ENCODE measurements at places on chromosomes 6 and 20.

DNA sequence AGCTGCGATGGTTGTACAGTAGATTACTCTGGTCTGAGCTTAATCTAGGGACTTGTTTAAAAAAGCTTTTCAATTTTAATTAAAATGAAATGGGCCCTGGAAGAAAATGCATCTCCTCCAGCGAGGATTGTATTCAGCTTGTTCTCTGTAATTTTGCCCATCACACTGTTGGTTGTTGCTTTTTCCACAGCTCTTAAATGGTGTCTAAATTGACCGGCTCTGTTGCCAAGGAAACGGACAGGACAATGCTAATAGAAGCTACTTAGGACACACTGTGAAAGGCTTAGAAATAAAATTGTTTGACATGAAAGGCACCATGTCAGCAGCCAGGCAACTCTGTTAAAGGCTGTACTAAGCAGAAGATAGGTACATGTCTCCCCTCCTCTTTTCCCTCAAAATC is 116.7 kb upstream of the NRSN1 start:
- no peak for DNase-seq

DNA sequence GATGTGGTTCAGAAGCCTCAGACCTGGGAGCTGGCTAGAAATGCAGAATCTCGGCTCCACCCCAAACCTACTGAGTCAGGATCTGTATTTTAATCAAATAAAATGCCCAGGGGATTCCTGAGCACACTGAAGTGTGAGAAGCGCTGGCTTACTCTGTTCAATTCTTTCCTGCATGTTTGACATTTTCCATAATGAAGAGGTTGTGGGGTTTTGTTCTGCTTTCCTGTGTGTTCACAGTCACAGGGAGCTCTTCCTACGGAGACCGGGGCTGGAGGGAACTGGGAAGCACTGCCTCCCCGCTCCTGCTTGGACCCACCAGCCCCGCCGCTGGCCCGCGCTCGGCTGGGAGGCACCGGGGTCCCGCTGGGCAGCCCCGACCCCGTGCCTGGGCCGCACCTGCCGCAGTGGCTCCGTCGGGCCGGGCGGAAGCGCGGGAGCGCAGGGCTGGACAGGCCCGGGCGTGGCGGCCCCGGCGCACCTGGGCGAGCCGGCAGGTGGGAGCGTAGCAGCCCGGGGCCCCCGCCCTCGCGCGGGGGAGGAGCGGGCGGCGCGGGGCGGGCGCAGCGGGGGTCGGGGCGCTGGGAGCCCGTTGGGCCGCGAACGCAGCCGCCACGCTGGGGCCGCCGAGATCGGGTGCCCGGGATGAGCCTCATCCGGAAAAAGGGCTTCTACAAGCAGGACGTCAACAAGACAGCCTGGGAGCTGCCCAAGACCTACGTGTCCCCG is at the start of gene MAPK13:
MAPK13 (plus strand) TSS at position 573 of the 726 bp plus-strand sequence; CDS start at position 643, 70 bp downstream.
- DNase-seq, result peak; percentile 49

GRCh38 chr6:50986319-50986718 is 167.6 kb downstream of the TFAP2B start:
- DNase-seq, result no peak

GRCh38 chr20:8621001-8621400 is 447.9 kb upstream of the PLCB4 start:
- DNase-seq, result no peak

DNA sequence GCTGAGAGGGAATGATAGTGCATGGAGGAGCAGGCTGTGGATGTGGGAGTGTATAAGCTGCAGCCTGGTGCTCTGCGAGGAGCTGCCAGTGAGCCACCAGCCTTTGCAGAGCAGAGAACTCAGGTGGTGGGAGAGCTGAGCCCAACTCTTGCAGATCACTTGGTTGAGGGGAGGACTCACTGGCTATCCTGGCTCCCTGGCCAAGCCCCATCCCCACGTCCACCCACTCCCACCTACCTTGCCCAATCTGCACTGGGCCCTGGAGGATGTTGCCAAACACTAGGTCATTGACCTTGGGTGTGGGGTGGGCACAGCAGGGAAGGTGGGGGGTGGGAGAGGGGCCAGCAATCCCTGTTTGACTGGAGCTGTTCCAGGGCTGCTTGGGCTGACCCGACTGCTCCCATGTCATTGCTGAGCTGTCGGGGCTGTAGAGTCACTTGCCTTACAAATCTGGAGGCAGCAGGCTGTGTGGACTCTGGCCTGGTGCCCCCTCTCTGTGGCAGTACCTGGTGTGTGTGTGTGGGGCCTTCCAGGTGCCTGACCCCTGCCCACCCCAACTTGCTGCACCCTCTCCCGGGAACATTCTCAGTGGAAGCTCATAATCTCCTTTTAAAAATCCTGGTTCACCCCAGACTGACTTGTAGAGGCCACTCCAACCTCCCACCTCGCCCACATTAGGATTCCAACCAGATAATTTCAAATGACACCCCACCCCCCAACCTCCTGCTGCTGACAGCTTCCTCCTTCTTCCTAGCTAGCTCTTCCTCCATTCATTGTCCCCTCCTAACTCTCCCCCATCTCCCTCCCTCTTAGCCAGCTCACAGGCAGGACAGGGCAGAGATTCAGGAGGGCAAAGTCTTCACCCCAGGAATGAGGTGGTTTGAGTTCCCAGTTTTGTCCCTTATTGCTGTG is 162.3 kb downstream of the MRPL14 start:
- DNase-seq, result no peak

DNA sequence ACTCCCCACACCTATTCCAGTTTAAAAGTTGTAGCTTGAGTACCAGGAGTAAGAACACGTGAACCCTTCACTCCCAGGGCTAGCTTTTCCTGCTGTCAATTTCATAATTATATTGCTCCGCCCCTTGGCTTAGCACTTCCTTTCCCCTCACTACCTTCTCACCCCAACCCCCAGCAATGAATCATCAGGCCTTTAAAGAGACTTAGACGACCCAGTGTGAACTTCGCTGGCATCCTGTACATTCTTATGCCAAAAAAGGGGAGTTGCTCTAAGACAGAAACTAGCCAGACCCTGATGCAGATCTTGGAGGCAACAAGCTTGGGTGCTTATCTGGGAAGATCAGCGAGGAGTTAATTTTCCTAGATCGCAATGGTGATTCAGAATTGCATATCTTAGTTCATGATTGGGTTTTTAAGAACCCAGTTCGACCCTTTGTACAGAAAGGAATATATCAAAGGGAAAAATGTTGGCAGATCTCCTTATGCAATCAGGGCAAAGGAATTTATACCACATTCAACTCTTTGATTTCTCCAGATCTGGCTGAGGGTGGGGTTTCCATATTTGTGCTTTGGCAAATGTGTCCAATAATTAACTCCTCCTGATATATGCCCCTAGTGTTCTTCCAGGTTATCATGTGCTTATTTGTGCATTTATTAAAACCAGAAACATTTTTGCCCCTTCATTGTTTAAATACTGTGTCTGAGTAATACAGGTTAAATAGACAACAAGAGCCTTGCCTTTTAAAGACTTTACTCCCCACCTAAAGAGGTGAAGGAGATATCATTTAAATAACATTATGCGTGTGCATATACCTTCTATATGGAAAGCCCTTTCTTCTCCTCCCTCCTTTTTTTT is 8.1 kb upstream of the ATXN1 start:
- peak; percentile 75 for DNase-seq

All from inflammatory macrophage (primary cell).